Esophagus muscularis mucosa (tissue), 4 donors: ENCODE measurements at places on chromosomes 16 and 17. TPM values are rescaled to one million over a fixed set of nuclear protein-coding genes. Genes with fewer than 3 reads are reported as not detected.

- peak; percentile 17 for DNase-seq
These were observed 6.0 kb upstream of the TNFRSF13B start for GRCh38 chr17:16977932-16978331.

DNA sequence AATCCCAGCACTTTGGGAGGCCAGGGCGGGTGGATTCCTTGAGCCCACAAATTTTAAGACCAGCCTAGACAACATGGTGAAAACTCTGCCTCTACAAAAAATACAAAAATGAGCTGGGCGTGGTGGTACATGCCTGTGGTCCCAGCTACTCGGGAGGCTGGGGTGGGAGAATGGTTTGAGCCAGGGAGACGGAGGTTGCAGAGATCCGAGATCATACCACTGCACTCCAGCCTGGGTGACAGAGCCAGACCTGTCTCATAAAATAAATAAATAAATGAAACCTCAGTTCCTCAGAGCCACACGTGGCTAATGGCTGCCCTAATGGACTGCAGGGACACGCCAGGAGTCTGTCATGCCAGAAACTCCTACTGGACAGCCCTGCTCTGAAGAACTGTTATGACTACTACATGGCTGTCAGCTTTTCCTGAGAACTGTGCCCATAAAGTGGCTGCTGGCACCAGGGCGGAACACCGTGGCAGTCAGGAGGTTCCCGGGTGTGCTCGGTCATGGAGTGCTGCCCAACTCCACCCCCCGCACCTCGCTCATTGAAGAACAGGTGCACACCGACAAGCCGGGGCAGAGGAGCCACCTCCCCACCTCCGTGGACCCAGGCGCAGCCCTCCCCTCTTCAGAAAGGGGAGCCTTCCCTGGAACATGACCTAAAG, 4.3 kb downstream of the TMEM11 start:
- DNase-seq: no peak

- no peak for DNase-seq
These were observed 109.2 kb downstream of the ZNF778 start for GRCh38 chr16:89326721-89327120.

DNA sequence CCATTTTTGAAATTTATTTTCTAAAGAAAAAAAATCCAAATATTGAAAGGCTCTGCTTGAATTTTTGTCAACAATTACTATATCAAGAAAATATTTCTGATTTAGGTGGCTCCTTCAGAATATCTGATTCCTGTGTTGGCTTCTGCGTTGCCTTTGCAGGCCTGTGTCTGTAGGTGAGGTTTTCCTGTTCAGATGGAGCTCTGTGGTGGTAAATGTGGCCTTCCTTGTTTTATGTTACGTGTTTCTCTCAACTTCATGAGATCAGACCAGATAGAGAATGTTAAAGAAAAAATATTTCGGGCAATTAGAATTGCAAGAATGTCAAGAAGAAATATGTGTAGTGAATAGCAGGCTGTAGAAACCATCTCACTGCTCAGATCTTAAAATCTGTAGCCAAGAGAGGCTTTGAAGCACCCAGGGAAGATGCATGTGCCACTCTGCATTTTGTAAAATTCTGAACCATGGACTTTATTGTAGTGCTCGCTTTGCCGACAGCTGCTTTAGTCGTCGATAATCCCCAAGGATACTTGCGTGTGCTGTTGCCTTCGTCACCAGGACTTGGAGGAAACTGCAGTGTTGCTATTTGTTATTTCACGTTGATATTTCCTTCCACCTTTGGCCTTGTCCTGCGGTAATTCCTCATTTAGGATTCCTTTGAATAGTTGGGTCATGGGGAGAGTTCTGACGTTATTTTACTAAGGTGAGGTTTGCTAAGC, 69.9 kb downstream of the RPTOR start:
- no peak for DNase-seq

- DNase-seq: no peak
These were observed 83.5 kb upstream of the IRX5 start for GRCh38 chr16:54847207-54847606.

GRCh38 chr16:51133183-51133582, 17.9 kb downstream of the SALL1 start:
- DNase-seq: no peak

DNA sequence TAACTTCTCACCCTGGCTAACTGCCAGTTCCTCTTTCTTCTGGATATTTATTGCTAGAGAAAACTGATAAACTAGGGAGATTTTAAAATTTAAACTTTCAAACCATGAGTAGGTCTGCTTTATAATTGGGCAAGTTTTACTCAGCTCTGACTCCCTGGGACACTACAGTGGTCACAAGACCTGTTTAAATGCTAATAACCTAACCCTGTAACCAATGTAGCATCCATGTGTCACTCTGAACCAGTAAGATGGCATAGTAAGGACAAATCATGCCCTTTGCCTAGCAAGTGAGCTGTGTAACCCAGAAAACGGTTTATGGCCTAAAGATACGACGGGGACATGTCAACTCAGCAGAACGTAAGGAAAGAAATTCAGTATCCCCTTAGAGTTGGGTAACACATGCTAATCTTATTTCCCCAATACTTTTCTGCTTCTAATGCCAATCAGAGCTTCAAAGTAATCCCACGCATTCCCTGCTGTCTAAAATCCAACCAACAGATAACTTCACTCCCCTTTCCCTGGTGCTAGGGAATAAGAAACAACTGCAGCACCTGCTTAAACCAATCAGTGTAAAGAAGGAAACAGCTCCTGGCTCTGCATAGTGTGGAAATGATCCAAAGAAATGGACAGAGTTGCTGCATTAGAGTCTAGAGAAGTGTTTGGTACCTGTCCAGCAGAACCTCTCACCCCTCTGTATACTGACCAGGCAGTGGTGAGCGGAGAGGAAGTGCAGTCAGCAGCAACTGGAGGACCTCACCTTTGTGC, 85.7 kb downstream of the NCOR1 start:
- no peak for DNase-seq

GRCh38 chr17:29252101-29252791, 5.6 kb downstream of the CRYBA1 start:
- DNase-seq: peak; percentile 24

DNA sequence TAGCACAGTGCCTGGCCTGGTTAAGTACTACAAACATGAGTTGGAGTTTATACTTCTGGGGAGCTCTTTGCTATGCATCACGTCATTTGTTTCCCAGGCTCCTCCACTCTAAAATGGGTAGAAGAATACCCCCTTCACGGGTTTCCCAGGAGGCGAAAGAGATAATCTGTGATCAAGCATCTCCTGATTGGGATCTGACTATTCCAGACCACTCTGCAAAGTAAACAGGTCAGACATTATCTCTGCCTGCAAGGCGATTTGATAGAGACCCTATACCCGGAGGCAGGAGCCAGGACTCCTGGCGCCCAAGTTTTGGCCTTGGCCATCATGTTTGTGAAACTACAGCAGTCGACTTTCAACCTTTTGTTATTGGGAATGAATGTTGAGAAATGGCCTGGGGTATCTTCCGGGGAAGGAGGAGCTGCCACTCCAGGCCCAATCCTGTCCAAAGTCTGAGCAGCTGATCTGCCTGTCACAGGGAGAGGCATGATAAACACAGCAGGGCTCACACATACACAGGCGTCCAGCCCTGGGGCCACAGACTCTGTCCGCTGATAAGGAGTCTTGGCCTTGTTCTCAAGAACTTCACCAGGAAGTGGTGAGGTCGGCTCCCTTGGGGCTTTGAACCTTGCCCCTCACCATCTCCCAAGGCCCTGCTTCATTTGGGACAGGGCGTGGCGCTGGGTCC, 199.9 kb downstream of the MAF start:
- no peak for DNase-seq

- no peak for DNase-seq
These were observed 1.5 kb upstream of the CMIP start for GRCh38 chr16:81442916-81443687.

GRCh38 chr16:11250091-11250785, 5.8 kb downstream of the SOCS1 start:
- DNase-seq: no peak

- no peak for DNase-seq
These were observed 1.3 kb upstream of the CLEC19A start for GRCh38 chr16:19284207-19284606.

DNA sequence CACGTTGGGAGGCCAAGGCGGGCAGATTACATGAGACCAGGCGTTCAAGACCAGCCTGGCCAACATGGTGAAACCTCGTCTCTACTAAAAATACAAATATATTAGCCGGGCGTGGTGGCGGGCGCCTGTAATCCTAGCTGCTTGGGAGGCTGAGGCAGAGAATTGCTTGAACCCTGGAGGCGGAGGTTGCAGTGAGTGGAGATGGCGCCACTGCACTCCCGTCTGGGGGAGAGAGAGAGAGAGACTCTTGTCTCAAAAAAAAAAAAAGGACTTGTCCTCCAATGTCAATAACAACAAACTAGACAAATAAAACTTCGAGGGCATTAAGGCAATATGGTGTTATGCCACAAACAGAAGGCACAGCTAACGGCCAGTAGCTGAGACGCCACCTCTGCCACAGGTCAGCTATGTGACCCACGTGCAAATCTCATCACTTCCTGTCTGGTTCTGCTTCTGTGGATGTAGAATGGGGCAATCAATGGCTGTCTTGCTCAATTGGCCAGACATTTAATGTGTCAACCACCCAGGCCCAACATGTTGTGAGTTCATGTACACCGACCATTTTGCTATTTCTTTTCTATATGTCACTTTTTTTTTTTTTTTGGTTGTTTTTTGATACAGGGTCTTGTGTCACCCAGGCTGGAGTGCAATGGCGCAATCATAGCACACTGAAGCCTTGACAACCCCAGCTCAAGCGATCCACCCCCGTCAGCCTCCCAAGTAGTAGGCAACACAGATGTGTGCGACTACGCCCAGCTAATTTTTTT, 834 bp upstream of the TXNDC11 start:
- no peak for DNase-seq

GRCh38 chr16:50393858-50394802, 25.3 kb upstream of the BRD7 start:
- DNase-seq: peak; percentile 45

DNA sequence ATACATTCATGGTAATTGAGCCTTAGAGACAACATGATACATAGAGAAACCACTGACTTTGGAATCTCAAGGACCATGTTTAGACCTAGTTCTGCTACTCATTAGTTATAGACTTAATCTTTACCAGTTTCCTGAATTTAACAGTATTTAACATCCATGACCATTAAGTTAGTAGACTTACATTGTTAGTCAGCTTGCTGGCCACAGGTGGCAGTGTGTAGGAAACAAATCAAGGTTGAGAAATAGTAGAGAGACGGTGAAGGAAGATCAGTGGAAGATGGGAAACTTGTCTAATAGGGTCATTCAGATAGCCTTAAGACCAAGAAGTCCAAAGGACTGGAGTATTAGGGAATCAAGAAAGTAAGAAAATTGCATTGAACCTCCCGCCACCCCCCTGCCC, 31.0 kb downstream of the OMG start:
- DNase-seq: no peak

GRCh38 chr17:17347956-17348871, 45.0 kb downstream of the NT5M start:
- DNase-seq: no peak

DNA sequence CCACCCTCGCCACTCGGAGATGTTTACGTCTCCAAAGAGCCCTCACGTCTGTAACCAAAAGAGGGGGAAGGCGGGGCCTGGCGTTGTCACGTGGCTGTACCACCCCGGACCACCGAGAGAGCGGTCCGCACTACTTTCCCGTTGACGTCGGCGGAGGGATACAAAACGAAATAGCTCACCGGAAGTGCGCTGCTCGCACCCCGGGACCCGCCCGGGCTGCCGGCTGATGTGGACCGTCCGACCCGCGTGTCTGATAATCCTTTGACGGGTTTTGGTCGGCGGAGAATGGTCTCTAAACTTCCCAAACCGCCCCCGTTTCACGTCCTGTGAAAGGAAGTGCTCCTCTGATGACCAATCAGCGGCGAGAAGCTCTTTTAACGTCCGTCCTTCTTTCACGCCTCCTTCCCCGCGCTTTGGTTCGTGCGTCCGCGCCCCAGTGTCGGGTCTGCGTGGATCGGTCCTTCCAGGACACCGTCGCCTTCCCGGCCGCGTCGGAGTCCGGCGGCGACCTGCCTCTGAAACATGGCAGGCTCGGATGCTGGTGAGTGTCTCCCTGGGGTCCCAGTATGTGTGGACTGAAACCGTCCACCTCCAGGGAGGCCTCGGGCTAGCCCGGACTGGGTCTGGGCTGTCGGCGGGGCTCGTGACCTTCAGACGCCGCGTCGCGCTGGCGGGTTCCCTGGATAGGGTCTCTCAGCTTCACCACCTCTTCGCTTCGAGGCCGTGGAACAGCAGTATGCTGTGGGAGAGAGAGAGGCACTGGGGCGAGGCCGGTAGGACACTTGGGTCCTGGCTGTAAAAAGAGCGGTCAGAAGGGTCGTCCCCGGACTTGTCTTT, at the start of gene CEP95:
Gene CEP95 (plus strand): TSS at position 402 of the 837 bp plus-strand sequence. CDS start 121 bp downstream, at position 523.
- peak; percentile 98 for DNase-seq

KCNG4 gene
- not detected for total RNA-seq

GLOD4 gene
- 58.1 TPM for total RNA-seq

MRPL27 gene
- 58.8 TPM for total RNA-seq

CA5A gene
- not detected for total RNA-seq

HBM gene
- total RNA-seq: 3.8 TPM

CACNG3 gene
- not detected for total RNA-seq

CSH1 gene
- not detected for total RNA-seq

RUNDC3A gene
- total RNA-seq: 1.8 TPM
